ENCODE measurements at places on chromosomes 6 and 20. TPM values are rescaled to one million over a fixed set of nuclear protein-coding genes. Genes with fewer than 3 reads are reported as not detected.

GRCh38 chr20:46347841-46348803 lies 39.8 kb upstream of the CDH22 start:
- peaks cover 24% of the 10 kb centered on the region for H3K4me1 ChIP-seq
- H3K27me3 ChIP-seq: no peaks in the 10 kb centered on the region
- peaks cover 10% of the 10 kb centered on the region for H3K36me3 ChIP-seq
- no peak overlapping the region for H3K4me3 ChIP-seq
- no peak overlapping the region for H3K27ac ChIP-seq
- DNase-seq: peak; percentile 27

- no peak overlapping the region for H3K27ac ChIP-seq
- H3K36me3 ChIP-seq: no peaks in the 10 kb centered on the region
- no peak for DNase-seq
- H3K4me3 ChIP-seq: no peak overlapping the region
Observed at GRCh38 chr20:48706116-48706656, 121.6 kb downstream of the PREX1 start.

The SLC26A8 gene
- 0.73 TPM for total RNA-seq

- H3K27ac ChIP-seq: peak overlapping the region; percentile 65
- no peaks in the 10 kb centered on the region for H3K27me3 ChIP-seq
- no peaks in the 10 kb centered on the region for H3K36me3 ChIP-seq
- H3K4me3 ChIP-seq: no peak overlapping the region
Observed at GRCh38 chr6:34305982-34306708, 57.3 kb upstream of the SMIM29 start.

DNA sequence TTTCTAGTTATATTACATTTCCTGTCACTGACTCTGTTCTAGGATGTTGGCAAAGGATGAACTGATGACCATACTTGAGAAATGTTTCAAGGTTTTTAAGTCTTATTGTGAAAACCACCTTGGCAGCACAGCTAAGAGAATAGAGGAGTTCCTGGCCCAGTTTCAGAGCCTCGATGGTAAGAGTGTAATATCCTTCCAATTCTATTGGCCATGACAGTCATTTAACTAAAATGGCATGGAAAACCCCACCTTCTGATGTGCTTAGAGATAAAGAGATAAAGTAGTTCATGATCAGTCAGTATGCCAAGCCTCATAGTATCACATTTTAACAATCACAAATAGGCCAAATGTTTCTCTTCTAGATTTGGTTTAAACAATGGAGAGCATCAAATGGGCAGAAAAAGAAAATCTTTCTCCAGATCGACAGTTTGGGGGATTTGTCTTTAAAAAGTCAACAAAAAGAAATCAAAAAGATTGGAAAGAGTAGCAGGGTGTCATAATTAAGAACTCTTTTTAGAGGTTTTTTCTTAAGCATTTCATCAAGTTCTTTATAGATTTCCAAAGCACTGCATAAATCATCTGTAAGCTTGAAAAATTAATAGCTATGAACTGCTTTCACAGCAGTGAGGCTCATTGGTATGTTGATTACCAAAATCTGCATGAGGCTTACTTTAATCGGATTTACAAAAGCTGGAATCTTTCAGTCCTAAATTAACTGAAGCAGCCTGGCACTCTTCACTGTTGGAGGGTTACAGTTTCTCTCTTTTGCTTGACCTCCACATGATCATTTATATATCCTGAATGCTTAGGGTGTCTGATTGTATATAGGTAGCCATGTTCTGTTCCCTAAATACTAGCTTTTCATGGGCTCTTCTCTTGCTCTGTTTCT lies 48.7 kb downstream of the AKIRIN2 start:
- no peaks in the 10 kb centered on the region for H3K27me3 ChIP-seq
- no peaks in the 10 kb centered on the region for H3K36me3 ChIP-seq
- no peak overlapping the region for H3K27ac ChIP-seq
- no peaks in the 10 kb centered on the region for H3K4me1 ChIP-seq

GRCh38 chr6:125421836-125422235 lies 120.1 kb upstream of the HDDC2 start:
- H3K27ac ChIP-seq: no peak overlapping the region
- peak; percentile 8 for DNase-seq
- no peaks in the 10 kb centered on the region for H3K36me3 ChIP-seq
- no peak overlapping the region for H3K4me3 ChIP-seq
- no peaks in the 10 kb centered on the region for H3K27me3 ChIP-seq

GRCh38 chr20:59785986-59786795 lies 147.2 kb downstream of the SYCP2 start:
- no peak overlapping the region for H3K4me3 ChIP-seq
- DNase-seq: no peak
- no peaks in the 10 kb centered on the region for H3K27me3 ChIP-seq
- no peak overlapping the region for H3K27ac ChIP-seq

- no peak for DNase-seq
- H3K4me1 ChIP-seq: no peaks in the 10 kb centered on the region
Observed at GRCh38 chr6:24818346-24818745, 19.6 kb upstream of the ARMH2 start.

The EDN1 gene
- 1.0 TPM for total RNA-seq

DNA sequence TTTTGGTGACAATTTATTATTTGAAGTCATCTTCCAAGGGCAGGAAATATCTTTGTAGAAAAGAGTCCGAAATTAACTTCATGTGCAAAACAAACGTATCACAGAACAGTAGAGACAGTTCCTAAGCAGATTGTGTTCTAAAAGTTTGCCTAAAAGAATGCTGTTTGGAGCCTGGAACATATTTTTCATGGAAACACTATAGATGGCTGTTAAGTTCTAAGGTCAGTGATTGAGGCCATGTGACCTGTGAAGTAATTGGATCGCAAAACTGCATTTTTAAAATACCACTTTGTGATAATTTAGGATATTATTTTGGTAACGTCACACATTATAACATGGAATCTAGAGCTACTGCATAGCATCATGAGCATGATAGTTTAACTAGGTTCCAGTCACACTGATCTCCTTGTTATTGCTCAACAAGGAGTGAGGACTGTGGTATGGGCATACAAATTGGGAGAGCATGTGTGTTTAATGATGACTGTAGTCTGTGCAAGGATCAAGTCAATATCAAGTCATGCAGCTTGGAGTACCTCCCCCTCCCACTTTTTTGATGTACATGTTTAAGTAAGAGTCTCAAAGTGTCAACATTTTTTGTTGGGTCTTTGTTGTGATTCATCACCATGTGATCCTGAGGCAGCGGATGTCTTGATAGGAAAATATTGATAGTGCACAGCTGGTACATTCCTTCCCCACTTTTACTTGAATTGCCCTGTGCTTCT lies 609.3 kb upstream of the CITED2 start:
- peak overlapping the region; percentile 89 for H3K27ac ChIP-seq
- H3K27me3 ChIP-seq: no peaks in the 10 kb centered on the region
- H3K4me1 ChIP-seq: peaks cover 39% of the 10 kb centered on the region

- H3K36me3 ChIP-seq: no peaks in the 10 kb centered on the region
- no peak for DNase-seq
- no peak overlapping the region for H3K4me3 ChIP-seq
- no peaks in the 10 kb centered on the region for H3K27me3 ChIP-seq
Observed at GRCh38 chr6:5680095-5680494, 326.6 kb downstream of the NRN1 start.

The RAET1L gene
- total RNA-seq: not detected

- H3K27ac ChIP-seq: peak overlapping the region; percentile 100
- peak; percentile 59 for DNase-seq
- peak overlapping the region; percentile 78 for H3K4me3 ChIP-seq
- no peaks in the 10 kb centered on the region for H3K27me3 ChIP-seq
Observed at GRCh38 chr6:127266892-127267645, 405 bp downstream of the RNF146 start.

- no peak for DNase-seq
- no peak overlapping the region for H3K27ac ChIP-seq
- no peaks in the 10 kb centered on the region for H3K27me3 ChIP-seq
Observed at GRCh38 chr6:1129131-1129530, 182.8 kb upstream of the FOXQ1 start.

DNA sequence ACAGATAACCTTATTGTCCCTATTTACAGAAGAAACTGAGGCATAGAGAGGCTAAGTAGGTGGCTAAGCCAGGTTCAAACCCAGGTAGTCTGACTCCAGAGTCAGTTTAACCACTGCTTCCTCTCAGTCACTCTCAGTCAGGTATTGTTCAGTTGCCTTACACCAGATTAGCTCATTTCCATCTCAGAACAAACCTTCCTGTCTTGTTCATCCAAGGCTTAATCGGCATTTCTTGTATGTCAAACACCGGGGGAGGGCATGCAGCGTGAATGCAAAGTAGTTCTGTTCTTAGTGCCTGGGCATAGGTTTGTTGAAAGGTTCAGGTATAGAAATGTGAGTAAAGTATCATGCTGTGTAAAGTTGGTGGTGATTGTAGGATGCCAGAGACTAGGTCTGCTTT lies 51.7 kb downstream of the CTNNBL1 start:
- no peaks in the 10 kb centered on the region for H3K36me3 ChIP-seq
- H3K27ac ChIP-seq: no peak overlapping the region
- H3K4me3 ChIP-seq: no peak overlapping the region

DNA sequence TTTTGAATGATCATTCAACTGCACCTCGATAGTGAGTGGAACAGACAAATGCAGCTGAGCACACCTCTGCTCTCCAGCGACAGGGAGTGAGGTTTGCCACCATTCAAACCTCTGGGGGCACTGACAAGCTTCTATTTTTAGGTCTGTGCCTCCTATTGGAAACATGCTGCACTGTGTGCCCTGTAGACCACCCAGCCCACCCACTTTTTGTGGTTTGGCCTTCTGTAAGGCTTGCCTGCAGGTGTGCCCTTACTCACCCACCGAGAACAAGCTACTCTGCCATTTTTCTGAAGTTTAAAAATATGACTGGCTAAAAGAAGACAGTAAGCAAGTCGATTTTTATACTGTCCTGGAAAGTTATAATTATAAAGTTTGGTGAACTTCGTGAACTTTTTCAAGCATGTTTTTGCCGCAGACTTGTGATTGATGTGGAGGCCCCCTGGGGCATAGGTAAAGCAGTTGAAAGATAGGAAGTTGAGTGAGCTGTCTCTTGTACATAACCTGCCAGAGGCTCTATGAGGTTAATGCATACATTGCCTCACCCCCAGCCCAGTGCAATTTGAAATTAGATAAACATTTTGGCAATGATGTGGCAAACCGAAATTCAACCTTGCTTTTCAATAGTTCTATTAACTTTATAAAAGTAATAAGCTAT lies 53.8 kb downstream of the ADGRG6 start:
- H3K27ac ChIP-seq: no peak overlapping the region
- no peaks in the 10 kb centered on the region for H3K36me3 ChIP-seq
- no peaks in the 10 kb centered on the region for H3K27me3 ChIP-seq
- no peak for DNase-seq
- no peaks in the 10 kb centered on the region for H3K4me1 ChIP-seq
- H3K4me3 ChIP-seq: no peak overlapping the region

The HDGFL1 gene
- total RNA-seq: not detected

DNA sequence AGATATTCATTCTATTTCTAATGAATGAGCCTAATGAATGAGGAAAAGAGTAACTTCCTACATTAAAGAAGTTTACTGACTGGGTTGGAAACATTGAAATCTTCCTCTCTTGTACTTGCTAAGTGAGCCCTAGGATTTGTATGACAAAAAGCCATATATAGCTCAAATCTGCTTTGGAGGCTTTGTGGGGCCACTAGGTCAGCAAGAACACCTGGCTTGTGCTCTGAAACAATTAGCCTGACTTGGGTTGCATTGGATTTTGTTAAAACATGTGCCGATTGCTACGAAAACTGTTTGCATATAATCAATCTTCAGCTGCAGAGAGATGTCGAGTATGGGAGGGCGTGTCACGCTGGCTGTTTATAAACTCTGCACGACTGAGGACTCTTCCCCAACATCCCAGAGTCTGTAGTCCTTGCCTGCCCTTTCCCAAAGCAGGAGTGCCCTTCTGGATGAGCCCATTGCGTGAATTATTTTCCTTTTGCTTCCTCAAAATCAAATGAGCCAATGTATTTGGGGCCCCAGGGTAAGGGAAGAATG lies 684.8 kb downstream of the DHX35 start:
- no peaks in the 10 kb centered on the region for H3K27me3 ChIP-seq
- no peak overlapping the region for H3K4me3 ChIP-seq
- no peak for DNase-seq
- H3K36me3 ChIP-seq: no peaks in the 10 kb centered on the region

DNA sequence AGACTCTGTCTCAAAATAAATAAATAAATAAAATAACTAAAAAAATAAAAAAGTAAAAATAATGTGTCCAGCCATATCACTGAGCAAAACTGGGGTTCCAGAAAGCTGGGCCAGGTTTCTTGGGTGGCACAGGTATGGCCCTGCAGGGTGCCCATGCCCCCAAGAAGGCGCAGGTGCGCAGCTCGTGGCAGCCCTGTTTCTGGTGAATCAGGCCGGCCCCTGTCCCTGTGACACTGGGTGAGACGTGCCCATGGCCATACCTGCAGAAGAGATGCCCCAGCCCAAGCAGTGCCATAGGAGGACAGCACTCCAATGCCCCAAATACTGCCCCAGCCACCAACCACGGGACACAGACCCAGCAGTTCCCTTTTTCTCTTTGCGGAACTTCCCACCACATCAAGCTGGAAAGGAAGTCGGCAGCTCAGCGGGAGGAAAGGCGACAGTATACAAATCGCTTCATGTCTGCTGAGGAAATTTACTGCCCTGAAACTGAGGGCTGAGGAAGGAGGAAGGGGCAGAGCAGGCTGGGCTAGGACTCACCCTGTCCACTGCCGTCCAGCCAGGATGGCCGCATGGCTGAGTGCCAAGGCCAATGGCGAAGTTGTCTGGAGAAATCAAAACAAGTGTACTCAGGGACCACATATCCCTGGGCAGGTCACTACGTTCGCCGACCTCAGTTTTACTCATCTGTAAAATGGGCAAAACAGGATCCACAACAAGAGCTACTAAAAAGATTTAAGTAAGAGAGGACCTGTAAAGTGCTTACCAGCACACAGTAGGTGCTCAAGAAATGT lies 55.4 kb downstream of the PREX1 start:
- no peak overlapping the region for H3K4me3 ChIP-seq
- H3K27me3 ChIP-seq: no peaks in the 10 kb centered on the region
- no peaks in the 10 kb centered on the region for H3K36me3 ChIP-seq
- no peak for DNase-seq
- no peak overlapping the region for H3K27ac ChIP-seq

DNA sequence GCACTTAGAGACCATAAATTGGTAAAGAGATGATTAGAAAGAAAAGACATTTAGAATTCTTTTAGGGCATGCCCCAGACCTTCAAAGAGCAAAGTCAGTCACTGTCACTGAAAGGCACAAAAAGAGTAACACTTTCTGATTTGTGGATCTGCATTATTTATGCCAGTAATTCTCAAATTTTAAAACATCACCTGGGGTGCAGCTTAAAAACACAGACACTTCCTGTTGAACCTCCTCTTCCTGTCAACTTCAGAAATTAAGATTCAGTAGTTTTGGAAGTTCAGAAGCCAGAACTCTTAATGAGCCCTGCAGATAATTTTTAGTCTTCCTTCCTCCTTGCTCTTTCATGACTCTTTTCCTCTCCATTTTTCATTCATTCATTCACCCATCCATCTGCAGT lies 137.5 kb downstream of the NRN1 start:
- no peaks in the 10 kb centered on the region for H3K4me1 ChIP-seq
- H3K4me3 ChIP-seq: no peak overlapping the region
- no peak overlapping the region for H3K27ac ChIP-seq
- DNase-seq: no peak
- no peaks in the 10 kb centered on the region for H3K27me3 ChIP-seq
- H3K36me3 ChIP-seq: no peaks in the 10 kb centered on the region

- no peak overlapping the region for H3K27ac ChIP-seq
- no peak overlapping the region for H3K4me3 ChIP-seq
- peaks cover 3% of the 10 kb centered on the region for H3K4me1 ChIP-seq
- H3K36me3 ChIP-seq: no peaks in the 10 kb centered on the region
- no peaks in the 10 kb centered on the region for H3K27me3 ChIP-seq
Observed at GRCh38 chr6:39260953-39261352, 31.7 kb upstream of the KCNK5 start.

The C6orf163 gene
- total RNA-seq: 7.8 TPM
